Cardiac septum (tissue), 1 donor: ENCODE measurements at places on chromosomes 6 and 20. TPM values are rescaled to one million over a fixed set of nuclear protein-coding genes. Genes with fewer than 3 reads are reported as not detected.

The SFTA2 gene
- not detected for total RNA-seq

GRCh38 chr6:142543606-142544005 is 241.8 kb downstream of the ADGRG6 start:
- no peak for DNase-seq

The SYCP2L gene
- total RNA-seq = 1.00 TPM

DNA sequence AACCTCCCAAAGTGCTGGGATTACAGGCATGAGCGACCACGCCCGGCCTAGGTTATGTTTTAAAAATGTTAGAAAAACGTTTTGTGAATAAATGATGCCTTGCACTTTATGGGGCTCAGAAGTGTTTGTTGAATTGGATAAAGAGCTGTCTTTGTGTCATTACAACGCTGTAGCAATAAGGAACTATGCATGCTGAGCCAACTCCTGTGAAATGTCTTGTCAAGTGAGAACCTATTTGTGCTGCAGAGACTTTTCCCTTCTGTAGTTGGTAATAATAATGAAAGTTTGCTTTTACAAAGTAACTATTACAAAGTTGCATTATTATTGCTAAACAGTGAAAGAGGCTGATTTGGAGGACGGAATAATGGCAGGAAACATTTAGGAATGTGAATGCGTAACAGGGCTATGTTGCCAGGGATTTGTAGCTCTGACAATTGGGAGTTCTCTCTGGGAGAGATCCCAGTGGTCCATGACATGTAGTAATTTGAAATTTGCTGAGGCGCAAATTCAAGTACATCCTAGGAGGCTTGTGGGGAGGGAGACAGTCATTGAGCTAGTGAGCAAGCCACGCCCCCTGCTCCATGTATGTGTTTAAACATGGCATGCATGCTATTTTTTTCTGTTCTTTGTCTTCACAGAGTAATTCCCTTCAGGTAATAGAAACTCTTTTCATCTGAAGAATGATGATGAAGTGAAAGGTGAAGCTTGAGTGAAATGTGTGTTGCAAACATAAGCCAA is 16.8 kb upstream of the BICRAL start:
- no peak for DNase-seq

The BTN3A1 gene
- total RNA-seq = 7.4 TPM

DNA sequence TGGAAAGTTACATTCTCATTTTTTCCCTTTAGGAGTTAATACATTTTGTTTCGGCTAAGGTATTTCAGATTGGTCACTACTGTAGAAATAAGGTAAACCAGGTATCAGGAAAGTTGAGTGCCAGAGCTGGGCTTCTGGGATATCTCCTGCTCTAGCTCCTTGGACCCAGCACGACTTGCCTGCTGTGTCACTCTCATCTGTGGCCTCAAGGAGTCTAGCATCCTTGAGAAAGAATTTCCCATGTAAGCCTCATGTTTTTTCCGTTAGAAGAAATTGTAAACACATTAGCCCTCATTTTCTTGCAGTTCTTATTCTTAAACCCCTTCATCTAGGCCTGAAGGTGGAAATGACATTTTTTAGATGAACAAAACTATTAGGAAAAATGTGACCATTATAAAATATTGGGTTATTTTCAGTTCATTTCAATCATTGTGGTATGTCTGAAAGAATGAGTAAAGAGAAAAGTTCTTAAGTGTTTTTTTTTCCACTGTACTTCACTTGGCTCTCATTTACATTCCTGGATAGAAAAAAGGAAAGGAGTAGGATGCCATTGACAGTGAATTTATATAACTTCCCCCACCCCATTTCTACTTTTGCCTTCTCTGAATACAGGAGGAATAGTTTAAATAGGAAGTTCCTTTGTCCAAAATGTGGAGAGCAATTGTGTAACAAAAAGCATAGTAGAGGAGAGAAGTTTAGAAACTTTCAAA is 46.7 kb downstream of the CD2AP start:
- no peak for DNase-seq

DNA sequence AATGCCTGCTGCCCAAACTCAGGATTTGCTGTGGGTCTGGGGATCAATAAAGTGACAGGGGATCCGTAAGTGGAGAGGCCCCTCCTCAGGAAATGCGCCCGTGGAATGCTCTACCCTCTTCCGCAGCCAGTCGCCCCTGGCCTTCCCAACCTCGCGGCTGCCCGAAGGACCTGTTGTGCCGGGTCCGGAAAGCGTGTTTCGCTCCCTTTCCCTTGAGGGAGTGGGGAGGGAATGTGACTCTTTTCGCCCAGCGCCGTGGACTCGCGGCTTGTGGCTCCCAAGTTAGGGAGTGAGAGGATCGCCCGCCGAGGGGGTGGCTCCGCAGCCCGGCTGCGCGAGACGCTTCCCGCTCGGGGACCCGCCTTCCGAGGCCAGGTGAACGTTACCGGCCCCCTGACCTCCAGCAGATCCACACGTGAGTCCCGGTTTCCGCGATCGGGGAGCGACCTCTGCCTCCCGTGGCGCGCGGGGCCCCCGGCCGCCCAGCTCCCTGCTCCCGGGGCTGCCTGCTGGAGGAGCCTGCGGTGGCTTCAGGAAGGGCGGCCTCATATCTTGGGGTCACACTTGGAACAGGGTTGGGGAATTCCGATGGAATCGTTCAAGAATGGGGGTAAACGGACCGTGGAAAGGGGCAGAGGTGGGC is 666 bp downstream of the TPD52L1 start:
- no peak for DNase-seq

GRCh38 chr20:59611286-59611685 is 6.9 kb downstream of the PHACTR3 start:
- peak; percentile 62 for DNase-seq
